ENCODE measurements at places on chromosomes 2 and 18. TPM values are rescaled to one million over a fixed set of nuclear protein-coding genes. Genes with fewer than 3 reads are reported as not detected.

- no peaks in the 10 kb centered on the region for H3K4me1 ChIP-seq
- H3K27me3 ChIP-seq: no peaks in the 10 kb centered on the region
- H3K36me3 ChIP-seq: no peaks in the 10 kb centered on the region
- no peak for DNase-seq
- H3K27ac ChIP-seq: no peak overlapping the region
- no peak overlapping the region for H3K4me3 ChIP-seq
These were observed 11.7 kb downstream of the CREG2 start for GRCh38 chr2:101375653-101376052.

GRCh38 chr2:2681711-2682251 lies 350.7 kb upstream of the MYT1L start:
- no peak overlapping the region for H3K4me3 ChIP-seq
- peak; percentile 13 for DNase-seq
- H3K4me1 ChIP-seq: no peaks in the 10 kb centered on the region
- no peaks in the 10 kb centered on the region for H3K27me3 ChIP-seq
- H3K27ac ChIP-seq: no peak overlapping the region
- H3K36me3 ChIP-seq: no peaks in the 10 kb centered on the region

DNA sequence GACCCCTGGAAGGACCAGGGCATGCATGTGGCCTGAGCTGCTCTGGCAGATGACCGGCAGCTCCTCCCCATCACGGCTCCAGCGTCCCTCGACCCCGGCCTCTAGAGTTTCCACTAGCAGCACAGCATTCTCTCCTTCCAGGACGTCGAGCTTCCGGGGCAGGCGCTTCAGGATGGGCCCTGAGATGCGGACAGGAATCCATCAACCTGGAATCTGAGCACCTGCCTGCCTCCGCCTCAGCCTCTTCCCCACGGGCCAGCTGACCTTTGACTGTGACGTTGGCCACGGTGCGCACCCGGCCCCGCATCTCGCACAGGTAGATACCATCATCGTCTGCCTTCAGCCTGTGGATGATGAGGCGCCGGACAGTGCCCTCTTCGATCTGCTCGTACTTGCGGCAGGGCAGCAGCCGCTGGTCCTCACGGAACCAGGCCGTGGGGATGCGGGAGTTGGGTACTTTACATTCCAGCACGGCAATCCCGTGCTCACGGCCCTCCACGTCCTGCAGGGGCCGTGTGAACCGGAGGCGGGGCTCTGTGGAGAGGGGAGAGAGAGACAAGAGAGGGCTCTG lies 3.5 kb downstream of the OBSL1 start:
- peaks cover 3% of the 10 kb centered on the region for H3K27me3 ChIP-seq
- H3K36me3 ChIP-seq: no peaks in the 10 kb centered on the region
- H3K27ac ChIP-seq: no peak overlapping the region
- DNase-seq: no peak

GRCh38 chr2:153059338-153060052 lies 341.1 kb downstream of the ARL6IP6 start:
- no peaks in the 10 kb centered on the region for H3K27me3 ChIP-seq
- H3K4me3 ChIP-seq: no peak overlapping the region
- no peaks in the 10 kb centered on the region for H3K36me3 ChIP-seq
- DNase-seq: no peak
- no peaks in the 10 kb centered on the region for H3K4me1 ChIP-seq

DNA sequence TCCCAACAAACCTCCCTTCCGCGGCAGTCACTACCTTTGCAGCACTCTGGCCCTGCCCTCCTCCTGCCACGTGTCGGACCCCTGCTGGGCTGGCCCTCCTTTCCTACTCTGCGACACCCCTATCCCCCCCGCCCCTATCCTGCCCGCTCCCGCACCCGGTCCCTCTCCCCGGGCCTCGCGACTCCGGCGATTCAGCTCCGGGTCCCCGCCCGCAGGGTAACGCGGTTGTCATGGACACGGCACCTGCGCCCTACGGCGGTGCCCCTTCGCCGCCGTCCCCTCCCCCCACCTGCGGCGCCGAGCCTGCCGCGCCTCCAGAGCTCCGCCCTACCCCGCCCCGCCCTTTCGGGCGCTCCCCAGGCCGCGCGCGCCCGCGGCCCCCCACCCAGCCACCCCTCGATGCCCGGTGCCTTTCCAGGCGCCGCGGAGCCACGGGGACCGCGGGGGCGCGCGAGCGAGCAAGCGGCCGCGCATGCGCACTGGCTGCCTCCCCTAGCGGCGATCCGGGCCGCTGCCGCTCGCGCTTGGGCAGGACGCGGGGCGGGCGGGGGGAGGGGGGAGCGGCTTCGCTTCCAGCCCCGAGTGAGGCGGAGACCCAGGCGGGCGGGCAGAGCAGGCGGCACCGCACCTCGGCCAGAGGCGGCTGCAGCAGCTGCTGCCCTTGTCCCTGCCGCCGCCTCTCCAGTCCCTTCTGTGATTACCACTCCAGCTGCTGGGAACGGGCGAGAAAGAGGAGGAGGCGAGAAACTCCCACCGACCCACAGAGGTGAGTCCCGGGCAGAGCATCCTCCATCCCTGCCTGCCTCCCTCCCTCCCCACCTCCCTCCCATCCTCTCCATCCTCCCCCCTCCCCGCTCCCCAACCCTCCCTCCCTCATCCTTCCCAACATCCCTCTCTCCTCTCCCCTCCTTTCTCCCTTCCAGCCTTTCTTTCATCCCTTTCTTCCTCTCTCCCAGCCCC lies at the start of gene CTNNA2:
CTNNA2 (plus strand) TSS at position 610 of the 960 bp plus-strand sequence.
- H3K4me3 ChIP-seq: peak within 1 kb of the TSS; percentile 57
- H3K36me3 ChIP-seq: no peaks in the 10 kb centered on the region
- peaks cover 5% of the 10 kb centered on the region for H3K27me3 ChIP-seq
- peak; percentile 72 for DNase-seq

ZFP36L2 gene
- 98.9 TPM for polyA plus RNA-seq

ACKR3 gene
- 101 TPM for polyA plus RNA-seq

DNA sequence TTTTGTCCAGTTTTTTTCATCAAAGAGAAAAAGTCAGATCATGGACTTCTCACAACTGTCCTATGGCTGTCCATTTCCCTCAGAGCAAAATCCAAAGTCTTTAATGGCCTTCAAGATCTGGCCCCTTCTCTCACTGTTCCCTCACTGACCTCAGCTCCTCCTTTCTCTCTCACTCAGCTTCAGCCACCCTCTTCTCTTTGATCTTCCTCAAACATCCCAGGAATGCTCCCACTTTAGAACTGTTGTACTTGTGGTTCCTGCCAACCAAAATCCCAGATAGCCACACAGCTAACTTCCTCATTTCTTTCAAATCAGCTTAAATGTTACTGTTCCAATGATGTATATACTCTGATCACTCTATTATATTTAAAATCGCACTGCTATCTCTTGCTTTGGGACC lies 82.9 kb downstream of the NUP35 start:
- no peak for DNase-seq
- no peak overlapping the region for H3K4me3 ChIP-seq
- H3K27ac ChIP-seq: no peak overlapping the region
- no peaks in the 10 kb centered on the region for H3K36me3 ChIP-seq

RAB27B gene
- polyA plus RNA-seq: 2.0 TPM

CRYBA2 gene
- polyA plus RNA-seq: 37.0 TPM

GRCh38 chr2:159557437-159558034 lies 58.8 kb downstream of the BAZ2B start:
- H3K36me3 ChIP-seq: no peaks in the 10 kb centered on the region
- H3K4me1 ChIP-seq: no peaks in the 10 kb centered on the region
- peak; percentile 54 for DNase-seq
- no peak overlapping the region for H3K27ac ChIP-seq
- no peak overlapping the region for H3K4me3 ChIP-seq

DNA sequence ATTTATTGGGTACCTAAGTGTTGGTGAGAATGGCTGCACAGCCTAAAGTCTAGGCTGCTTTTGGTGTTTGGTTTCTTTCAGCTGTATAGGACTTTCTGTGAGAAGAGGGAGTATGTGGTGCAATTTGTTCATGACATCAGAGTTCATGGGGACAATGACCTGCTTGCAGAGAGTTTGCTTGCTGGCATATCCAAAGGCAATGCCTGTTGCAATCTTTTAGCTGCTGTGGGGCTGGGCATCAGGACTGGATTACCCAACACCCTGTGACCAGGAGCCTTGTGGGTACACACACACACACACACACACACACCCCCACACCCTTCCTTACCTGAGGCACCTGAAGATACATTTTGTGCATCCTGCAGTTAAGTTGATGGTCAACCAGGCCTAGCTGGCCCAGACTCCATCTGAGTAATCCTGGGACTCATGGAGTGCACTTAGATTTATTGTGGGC lies 68.4 kb downstream of the LIPG start:
- no peak overlapping the region for H3K4me3 ChIP-seq
- H3K27me3 ChIP-seq: no peaks in the 10 kb centered on the region
- H3K4me1 ChIP-seq: peaks cover 42% of the 10 kb centered on the region
- H3K36me3 ChIP-seq: no peaks in the 10 kb centered on the region

GRCh38 chr2:42183775-42184174 lies 14.6 kb downstream of the EML4 start:
- H3K27ac ChIP-seq: no peak overlapping the region
- peaks cover 17% of the 10 kb centered on the region for H3K36me3 ChIP-seq
- H3K4me3 ChIP-seq: no peak overlapping the region
- no peak for DNase-seq
- peaks cover 17% of the 10 kb centered on the region for H3K4me1 ChIP-seq

POTEE gene
- polyA plus RNA-seq: not detected

DNA sequence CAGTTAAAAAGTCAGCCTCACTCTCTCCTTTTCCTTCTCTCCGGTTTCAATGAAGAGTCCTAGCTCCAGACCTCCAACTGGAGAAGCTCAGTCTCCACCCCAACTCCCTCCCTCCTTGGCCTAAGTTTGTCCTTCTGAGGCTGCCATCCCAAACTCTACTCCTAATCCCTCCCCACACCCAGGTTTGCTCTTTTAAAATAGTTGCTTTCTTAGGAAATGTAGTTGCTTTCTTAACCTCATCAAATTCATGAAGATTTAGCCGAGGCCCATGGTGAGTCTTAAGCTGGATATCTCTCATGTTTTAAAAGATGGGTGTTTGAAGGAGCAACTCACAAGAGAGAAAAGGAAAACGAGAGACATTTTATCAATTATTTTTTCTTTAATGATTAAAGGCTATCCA lies 937 bp upstream of the LANCL1 start:
- no peaks in the 10 kb centered on the region for H3K27me3 ChIP-seq
- H3K4me3 ChIP-seq: no peak overlapping the region
- no peak overlapping the region for H3K27ac ChIP-seq
- peaks cover 4% of the 10 kb centered on the region for H3K36me3 ChIP-seq
- DNase-seq: peak; percentile 16

CDCA7 gene
- polyA plus RNA-seq: 94.7 TPM

DNA sequence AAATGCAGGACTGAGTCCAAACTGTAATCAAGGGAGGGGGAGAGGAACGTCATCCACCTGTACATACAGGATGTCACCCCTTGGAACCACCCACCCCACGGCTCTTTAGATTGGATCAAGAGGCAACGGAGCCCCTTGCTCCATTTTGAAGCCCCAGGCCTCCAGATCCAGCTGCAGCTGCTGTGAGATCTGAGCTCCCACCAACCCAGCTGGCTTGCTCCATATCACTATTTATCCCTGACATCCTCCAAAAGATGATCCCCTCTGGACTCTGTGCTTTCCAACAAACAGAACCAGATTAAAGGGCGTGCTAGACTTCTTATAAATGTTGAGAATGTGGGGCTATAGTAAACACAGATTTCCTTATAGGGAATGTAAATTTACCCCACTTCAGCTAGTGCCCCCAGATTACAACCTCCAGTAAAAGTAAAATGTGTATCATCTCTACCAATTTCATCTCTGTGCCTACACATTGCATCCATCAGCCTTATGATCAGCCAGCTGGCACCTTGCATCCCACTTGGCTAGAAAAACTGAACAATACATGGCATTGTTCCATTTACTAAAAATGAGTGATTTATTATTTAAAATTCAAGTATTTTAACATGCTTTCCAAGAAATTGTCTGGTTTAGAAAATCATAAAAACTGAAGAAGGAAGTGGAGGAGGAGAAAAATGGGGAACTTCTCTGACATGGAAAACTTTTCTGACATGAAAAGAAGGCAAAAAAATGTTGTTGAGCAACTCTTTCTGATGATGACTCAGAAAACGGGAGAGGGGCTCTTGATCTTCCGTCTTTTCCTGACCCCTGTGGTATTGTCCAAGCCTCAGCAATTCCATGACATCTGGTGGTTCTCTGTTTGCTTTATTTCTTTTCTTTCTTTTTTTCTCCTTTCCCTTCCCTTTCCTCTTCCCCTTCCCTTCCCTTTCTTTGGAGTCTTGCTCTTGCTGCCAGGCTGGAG lies 262.6 kb upstream of the THUMPD2 start:
- H3K27ac ChIP-seq: no peak overlapping the region
- no peaks in the 10 kb centered on the region for H3K4me1 ChIP-seq
- no peaks in the 10 kb centered on the region for H3K27me3 ChIP-seq
- no peak for DNase-seq
- no peak overlapping the region for H3K4me3 ChIP-seq

GRCh38 chr2:68426848-68427579 lies 40.1 kb downstream of the FBXO48 start:
- H3K36me3 ChIP-seq: no peaks in the 10 kb centered on the region
- no peak overlapping the region for H3K27ac ChIP-seq
- no peak for DNase-seq
- no peak overlapping the region for H3K4me3 ChIP-seq
- no peaks in the 10 kb centered on the region for H3K4me1 ChIP-seq

DNA sequence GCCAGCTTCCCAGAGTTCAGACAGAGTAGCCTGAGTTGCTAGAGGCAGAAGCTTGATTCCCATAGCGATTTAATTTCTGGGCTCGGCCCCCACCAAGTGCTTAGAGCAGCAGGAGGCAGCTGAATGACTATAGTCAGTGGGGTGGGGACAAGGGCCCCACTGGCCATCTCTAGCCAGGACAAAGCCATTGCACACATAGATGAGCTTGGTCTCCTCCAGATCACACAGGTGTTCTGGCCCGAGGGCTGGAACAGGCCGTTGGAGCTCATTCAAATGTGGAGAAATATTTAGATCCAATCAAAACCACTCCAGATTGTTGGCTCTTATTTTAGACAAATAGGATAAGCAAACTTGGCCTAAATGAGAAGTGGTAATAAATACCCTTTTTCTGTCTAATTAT lies 287.3 kb upstream of the NCKAP5 start:
- no peak overlapping the region for H3K27ac ChIP-seq
- no peaks in the 10 kb centered on the region for H3K4me1 ChIP-seq
- H3K36me3 ChIP-seq: no peaks in the 10 kb centered on the region
- DNase-seq: no peak
- no peak overlapping the region for H3K4me3 ChIP-seq

GRCh38 chr2:45654250-45654649 lies 2.8 kb downstream of the PRKCE start:
- no peaks in the 10 kb centered on the region for H3K36me3 ChIP-seq
- no peak overlapping the region for H3K27ac ChIP-seq
- no peaks in the 10 kb centered on the region for H3K27me3 ChIP-seq
- no peaks in the 10 kb centered on the region for H3K4me1 ChIP-seq

GRCh38 chr2:19883486-19883885 lies 18.3 kb downstream of the TTC32 start:
- DNase-seq: no peak
- peaks cover 7% of the 10 kb centered on the region for H3K36me3 ChIP-seq
- no peaks in the 10 kb centered on the region for H3K4me1 ChIP-seq
- no peaks in the 10 kb centered on the region for H3K27me3 ChIP-seq
- no peak overlapping the region for H3K4me3 ChIP-seq

ZNF385B gene
- 0.22 TPM for polyA plus RNA-seq

DNA sequence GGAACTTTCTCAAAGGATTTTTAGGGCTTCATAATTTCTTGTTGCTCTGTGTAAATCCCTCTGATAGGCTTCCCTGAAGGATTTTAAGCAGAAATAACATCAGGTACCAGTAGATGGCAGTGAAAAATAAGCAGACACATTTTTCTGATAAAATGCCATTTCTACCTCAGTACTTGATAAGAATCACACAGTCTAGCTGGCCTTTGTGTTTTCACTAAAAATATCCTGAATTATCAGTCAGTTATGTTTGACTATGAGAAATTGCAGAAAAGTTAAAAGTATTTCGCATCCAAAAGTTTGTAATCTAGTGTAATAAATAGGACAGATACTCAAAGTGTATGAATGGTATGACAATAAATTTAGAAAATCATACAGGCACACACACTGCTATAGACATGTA lies 68.7 kb downstream of the DNAJC10 start:
- H3K27ac ChIP-seq: no peak overlapping the region
- no peaks in the 10 kb centered on the region for H3K27me3 ChIP-seq
- H3K4me1 ChIP-seq: no peaks in the 10 kb centered on the region

DQX1 gene
- polyA plus RNA-seq: 106 TPM
